ENCODE measurements at places on chromosomes 7 and 10. TPM values are rescaled to one million over a fixed set of nuclear protein-coding genes. Genes with fewer than 3 reads are reported as not detected.

Gene MMD2
- 0.17 TPM for polyA plus RNA-seq

Gene DGKI
- polyA plus RNA-seq = 1.5 TPM

Gene ASZ1
- not detected for polyA plus RNA-seq

Gene EN2
- polyA plus RNA-seq = 0.39 TPM

Gene HNRNPA2B1
- 1,566 TPM for polyA plus RNA-seq

Measured in left renal cortex interstitium (tissue), 4 donors.